ENCODE measurements at places on chromosomes 2 and 18. TPM values are rescaled to one million over a fixed set of nuclear protein-coding genes. Genes with fewer than 3 reads are reported as not detected.

The TBR1 gene
- not detected for total RNA-seq

The NGEF gene
- total RNA-seq = 4.8 TPM

The CTNNA2 gene
- not detected for total RNA-seq

The ACTG2 gene
- total RNA-seq = 13.7 TPM

The PSMD14 gene
- total RNA-seq = 41.0 TPM

The SLC4A3 gene
- 4.9 TPM for total RNA-seq

The TNS1 gene
- 471 TPM for total RNA-seq

DNA sequence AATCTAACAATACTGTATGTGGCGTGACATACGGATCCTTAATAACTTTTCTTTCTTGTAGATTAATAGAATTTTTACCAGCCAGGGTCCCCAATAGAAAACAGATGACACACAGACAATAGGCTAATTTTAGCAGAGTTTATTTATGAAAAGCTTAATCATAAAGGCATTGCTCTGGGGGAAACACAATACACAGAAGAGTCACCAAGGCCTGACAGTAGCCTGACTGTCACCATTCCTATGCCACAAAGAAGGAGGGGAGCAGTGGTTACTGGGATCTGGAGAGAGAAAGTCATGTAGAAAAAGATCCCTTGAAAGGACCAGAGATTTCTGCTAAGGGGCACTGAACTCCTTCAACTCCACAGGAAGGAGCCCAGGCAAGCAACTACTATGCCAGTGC, 139.5 kb downstream of the METTL4 start:
- H3K4me3 ChIP-seq = no peak overlapping the region
- H3K27ac ChIP-seq = no peak overlapping the region
- H3K27me3 ChIP-seq = no peaks in the 10 kb centered on the region
- no peak for DNase-seq
- H3K36me3 ChIP-seq = no peaks in the 10 kb centered on the region

DNA sequence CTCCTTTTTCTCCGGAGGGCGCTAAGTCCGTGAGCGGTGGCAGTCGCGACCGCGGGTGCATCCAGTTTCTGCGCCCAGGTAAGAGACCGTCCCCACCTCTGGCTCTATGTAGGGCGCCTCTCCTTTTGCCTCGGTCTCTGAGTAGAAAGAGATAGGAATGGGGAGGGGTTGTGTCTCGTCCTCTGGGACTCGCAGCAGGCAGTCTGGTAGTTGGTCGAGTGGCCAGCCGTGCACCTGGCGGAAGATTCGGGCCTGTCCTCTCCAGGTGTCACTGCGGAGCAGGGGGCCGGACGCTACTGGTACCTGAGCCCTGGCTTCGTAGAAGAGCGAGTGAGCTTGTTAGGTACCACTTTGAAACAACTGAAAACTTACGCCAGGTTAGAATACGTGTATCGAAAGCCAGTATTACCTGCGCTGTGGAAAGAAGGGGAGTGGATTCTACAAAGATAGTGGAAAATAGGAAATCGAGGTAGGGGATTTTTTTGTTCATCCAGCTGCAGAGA, 403 bp downstream of the MAP2 start:
- DNase-seq = peak; percentile 75
- no peaks in the 10 kb centered on the region for H3K36me3 ChIP-seq
- H3K4me1 ChIP-seq = peaks cover 7% of the 10 kb centered on the region
- H3K4me3 ChIP-seq = peak overlapping the region; percentile 77
- no peaks in the 10 kb centered on the region for H3K27me3 ChIP-seq

DNA sequence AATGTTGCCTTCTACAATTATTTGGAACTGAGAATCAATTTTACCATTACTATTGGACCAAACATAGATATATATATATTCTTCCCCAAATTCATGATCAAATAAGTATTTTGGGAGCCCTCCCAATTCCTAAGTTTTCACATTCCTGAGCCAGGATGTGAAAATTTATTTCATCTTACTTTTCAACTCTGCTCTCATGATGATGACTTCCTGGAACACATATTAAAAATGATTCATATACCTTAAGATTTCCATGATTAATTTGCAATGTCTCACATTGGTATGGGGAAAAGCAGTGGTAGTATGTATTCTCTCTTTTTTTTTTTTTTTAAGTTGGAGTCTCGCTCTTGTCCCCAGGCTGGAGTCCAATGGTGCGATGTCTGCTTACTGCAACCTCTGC, 596.1 kb upstream of the ZEB2 start:
- H3K27ac ChIP-seq = no peak overlapping the region
- H3K27me3 ChIP-seq = no peaks in the 10 kb centered on the region
- no peak for DNase-seq
- H3K36me3 ChIP-seq = no peaks in the 10 kb centered on the region
- H3K4me1 ChIP-seq = no peaks in the 10 kb centered on the region

DNA sequence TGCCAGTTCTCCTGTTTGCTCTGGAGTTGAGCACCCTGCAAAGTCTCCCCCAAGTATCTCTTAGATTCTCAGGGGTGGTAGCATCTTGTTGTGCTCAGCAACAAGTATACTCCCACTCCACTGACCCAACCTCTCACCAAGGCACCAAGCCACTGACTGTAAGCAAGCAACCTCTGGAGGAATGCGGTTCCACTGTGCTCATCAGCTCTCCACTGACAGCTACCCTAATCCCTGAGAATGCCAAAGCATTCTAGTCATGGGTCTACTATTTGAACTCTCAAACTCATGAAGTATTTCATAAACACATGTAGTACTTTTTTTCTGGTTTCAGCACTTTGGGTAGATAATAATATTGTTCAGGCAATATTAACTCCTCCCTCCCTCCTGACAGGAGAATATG, 170.0 kb downstream of the EPHA4 start:
- H3K27ac ChIP-seq = no peak overlapping the region
- DNase-seq = no peak
- no peaks in the 10 kb centered on the region for H3K4me1 ChIP-seq
- no peak overlapping the region for H3K4me3 ChIP-seq
- H3K36me3 ChIP-seq = no peaks in the 10 kb centered on the region

DNA sequence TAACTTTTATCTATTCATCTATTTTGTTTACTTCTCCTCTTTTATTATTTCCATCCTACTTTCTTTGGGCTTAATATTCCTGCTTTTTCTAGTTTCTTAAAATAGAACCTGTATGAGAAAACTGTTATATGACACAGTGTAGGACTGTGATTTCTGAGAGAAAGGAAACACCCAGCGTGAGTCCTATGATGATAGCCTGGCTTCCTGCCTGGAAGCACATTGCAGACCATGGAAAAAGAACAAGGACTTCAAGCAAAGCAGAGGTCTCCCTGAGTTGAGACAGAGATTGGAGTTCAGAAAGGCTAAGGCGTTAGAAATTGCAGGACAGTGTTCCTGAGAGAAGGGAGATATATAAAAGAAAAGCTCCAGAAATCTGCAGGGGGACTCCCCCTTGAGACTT, 7.8 kb downstream of the RBM44 start:
- H3K27ac ChIP-seq = no peak overlapping the region
- DNase-seq = no peak
- no peaks in the 10 kb centered on the region for H3K4me1 ChIP-seq
- no peak overlapping the region for H3K4me3 ChIP-seq
- H3K27me3 ChIP-seq = no peaks in the 10 kb centered on the region

- no peaks in the 10 kb centered on the region for H3K27me3 ChIP-seq
- H3K4me1 ChIP-seq = no peaks in the 10 kb centered on the region
- no peak for DNase-seq
- no peak overlapping the region for H3K27ac ChIP-seq
Observed at GRCh38 chr18:6927153-6927552, 190.4 kb downstream of the LAMA1 start.

GRCh38 chr2:239940861-239941570, 84.1 kb downstream of the NDUFA10 start:
- no peak overlapping the region for H3K4me3 ChIP-seq
- H3K36me3 ChIP-seq = no peaks in the 10 kb centered on the region
- no peaks in the 10 kb centered on the region for H3K4me1 ChIP-seq
- no peak overlapping the region for H3K27ac ChIP-seq
- DNase-seq = no peak
- H3K27me3 ChIP-seq = no peaks in the 10 kb centered on the region

DNA sequence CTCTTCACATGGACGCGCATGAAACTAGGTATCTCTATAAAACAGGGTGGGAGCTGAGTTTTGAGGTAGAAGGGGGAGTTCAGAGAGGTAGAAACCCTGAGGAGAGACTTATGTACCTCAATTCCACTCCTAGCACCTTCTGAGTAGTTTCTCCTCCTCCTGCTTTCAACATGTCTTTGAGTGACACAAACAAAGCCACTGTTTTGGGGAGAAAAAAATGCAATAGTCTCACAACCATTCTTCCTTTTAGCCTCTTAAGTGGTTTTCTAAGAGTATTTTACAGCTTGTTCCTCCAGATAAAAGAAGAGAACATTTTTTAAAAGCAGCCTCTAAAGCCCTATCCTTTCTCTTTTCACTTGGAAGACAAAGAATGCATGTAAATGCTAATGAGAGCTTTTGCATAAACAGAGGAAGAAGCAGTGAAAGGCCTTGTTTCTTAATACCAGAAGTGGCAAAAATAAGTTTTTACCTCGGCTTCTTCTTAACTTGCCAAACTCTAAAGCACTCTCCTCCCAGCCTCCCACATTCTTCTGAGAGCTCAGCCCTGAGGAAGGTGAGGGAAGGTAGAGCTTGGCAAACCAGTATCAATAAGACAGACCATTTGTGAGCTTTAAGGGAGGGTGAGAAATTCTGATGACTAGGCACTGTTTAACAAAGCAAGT, 1304.4 kb upstream of the ACVR2A start:
- no peak overlapping the region for H3K27ac ChIP-seq
- no peaks in the 10 kb centered on the region for H3K4me1 ChIP-seq
- H3K4me3 ChIP-seq = no peak overlapping the region
- DNase-seq = no peak
- H3K27me3 ChIP-seq = no peaks in the 10 kb centered on the region

DNA sequence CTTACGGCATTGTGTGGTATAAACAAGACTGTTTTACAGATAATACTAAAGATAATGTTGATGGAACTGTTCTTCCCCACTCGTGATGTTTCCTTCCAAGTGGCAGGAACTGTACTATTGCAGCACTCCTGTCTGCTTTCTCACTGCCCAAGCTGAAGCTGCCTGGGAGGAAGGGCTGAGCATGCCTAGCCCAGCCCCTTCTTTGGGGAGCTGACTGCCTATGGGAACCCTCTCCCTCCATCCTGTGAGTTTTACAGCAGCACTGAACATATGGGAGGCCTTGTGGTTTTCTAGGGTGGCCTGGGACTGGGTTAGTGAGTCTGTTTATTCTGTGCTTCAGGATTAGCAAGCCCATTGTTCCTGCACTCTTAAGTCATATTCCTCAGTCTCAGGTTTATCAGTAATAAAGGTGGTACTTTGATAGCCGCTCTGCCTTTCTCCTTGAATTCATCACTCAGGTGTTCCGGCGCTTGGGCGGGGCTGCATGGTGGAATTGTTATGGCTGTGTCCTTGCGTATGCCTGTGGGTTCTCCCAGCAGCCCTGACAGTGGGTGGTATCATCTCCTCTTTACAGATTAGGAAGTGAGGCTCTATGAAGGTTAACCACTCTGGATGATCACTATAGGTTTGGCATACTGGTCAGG, 379.7 kb downstream of the PTPRM start:
- H3K4me1 ChIP-seq = peaks cover 6% of the 10 kb centered on the region
- DNase-seq = no peak
- H3K27me3 ChIP-seq = no peaks in the 10 kb centered on the region
- H3K36me3 ChIP-seq = no peaks in the 10 kb centered on the region

DNA sequence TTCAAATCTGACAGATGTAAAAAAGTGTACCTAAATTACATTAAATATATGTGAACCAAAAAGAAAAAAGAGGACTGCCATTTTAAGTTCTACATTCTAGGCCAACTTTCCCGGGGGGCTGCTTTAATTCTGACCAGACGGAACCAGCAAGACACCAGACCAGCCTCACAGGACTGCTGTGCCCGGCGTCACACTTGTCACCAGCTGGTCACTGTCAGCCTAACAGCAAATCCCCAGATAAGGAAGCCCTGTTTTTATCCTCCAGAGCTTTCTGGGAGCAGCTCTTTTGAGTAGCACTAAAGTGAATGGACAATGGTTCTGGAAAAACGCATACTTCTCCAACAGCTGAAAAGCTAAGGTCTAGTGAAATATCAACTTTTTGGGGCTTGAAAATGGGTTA, 35.6 kb downstream of the CYB5A start:
- DNase-seq = no peak
- peaks cover 26% of the 10 kb centered on the region for H3K4me1 ChIP-seq
- peaks cover 51% of the 10 kb centered on the region for H3K36me3 ChIP-seq

DNA sequence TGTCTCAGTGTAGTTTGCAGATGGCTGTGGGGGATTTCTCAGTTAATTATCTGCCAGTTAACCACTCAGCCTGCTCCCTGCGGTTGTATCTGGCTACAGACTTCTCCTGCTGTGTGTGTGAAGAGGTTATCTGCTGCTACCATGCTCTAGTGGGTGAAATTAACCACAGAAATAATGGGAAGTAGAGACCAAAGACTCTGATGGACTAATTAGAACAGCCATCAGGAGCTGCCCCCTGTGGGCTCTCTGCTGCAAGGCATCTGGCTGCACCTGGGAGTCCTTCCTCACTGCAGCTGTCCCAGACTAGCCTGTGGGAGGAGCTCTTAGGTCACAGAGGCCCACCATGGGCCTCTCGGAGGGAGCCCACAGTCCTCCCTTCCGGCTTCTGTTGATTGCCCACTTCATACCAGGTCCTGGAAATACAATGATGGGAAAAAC, 66.6 kb downstream of the CTIF start:
- H3K27me3 ChIP-seq = no peaks in the 10 kb centered on the region
- H3K36me3 ChIP-seq = no peaks in the 10 kb centered on the region
- peak; percentile 57 for DNase-seq
